ENCODE measurements at places on chromosomes 11 and 22. TPM values are rescaled to one million over a fixed set of nuclear protein-coding genes. Genes with fewer than 3 reads are reported as not detected.

OR51I1 gene
- not detected for total RNA-seq

MRGPRX3 gene
- 0.09 TPM for total RNA-seq

ZP1 gene
- 0.14 TPM for total RNA-seq

KIF18A gene
- 18.9 TPM for total RNA-seq

NEFH gene
- 0.16 TPM for total RNA-seq

NPAS4 gene
- total RNA-seq = not detected

Data from A549 treated with Hydrocortisone at 1 μM for 4 hours (cell line).